Suppressor macrophage treated with lipopolysaccharide for 1 hour (primary cell): ENCODE measurements at places on chromosomes 5 and 9.

DNA sequence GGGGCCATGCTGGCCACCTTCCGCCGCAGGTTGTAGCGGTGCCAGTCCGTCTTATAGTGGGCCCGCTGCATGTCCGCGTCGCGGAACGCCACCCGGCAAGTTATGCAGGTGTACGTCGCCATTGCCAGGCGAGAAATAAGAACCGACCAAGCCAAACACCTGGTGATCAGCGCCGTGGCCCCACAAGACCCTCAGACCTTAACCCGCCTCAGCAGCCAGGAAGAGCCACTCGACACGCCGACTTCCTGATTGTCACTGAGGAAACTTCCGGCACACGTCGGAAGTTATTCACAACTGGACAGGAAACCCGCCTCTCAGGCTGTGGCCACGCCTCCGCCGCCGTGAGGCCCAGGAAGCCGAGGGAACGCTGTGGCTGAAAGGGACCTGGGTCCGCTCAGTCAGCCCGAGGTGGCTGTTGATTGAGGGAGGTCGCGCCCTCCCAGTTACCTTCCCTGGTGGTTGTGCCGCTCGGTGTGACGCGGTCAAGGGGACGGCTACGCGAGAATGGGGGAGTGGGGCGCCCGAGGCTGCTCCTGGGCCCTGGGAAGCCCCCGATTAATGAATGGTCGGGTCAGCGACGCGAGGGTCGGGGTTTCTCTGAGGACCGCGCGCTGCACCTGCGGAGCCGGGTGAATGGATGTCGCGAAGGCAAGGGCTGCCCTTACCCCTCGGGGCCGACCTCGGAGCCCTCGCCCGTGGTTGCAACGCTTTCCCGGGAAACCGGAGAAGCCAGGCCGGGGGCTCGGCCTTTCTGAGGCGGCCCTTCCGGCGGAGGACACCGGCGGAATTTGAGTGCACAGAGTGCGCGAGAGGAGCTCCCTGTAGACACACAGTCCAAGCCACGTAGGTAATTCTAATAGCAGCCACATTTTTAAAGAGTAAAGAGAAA, at the start of gene ZNF622:
ZNF622 (minus strand) TSS at position 257 of the 889 bp plus-strand sequence; CDS start at position 122, 135 bp downstream.
- peak; percentile 94 for DNase-seq

- no peak for DNase-seq
Measured at GRCh38 chr9:18857769-18858168, 175.2 kb downstream of the SAXO1 start.

DNA sequence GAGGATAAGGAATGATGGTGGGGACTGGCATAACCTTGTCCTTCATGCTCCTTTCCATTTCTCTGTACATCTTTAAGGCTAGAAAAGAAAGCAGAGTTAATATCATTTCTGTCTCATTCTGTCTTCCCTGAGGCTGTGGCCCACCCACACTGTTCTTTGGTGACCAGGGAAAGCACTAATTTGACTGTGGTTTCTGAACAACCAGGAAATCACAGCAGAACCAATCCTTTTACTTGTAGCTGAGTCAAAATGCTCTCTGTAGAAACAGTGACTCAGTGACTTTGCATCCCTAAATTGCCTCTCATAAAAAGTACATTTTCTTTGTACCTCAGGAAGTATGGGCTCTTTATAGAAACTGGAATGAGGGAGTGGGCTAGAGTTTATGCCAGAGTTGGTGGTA, 28.1 kb downstream of the IL33 start:
- DNase-seq, result no peak

GRCh38 chr5:150632305-150633160, 7.9 kb upstream of the SYNPO start:
- DNase-seq, result no peak

GRCh38 chr5:151892393-151892792, 32.3 kb downstream of the GLRA1 start:
- no peak for DNase-seq

- no peak for DNase-seq
Measured at GRCh38 chr5:9381464-9381863, 164.4 kb downstream of the SEMA5A start.

DNA sequence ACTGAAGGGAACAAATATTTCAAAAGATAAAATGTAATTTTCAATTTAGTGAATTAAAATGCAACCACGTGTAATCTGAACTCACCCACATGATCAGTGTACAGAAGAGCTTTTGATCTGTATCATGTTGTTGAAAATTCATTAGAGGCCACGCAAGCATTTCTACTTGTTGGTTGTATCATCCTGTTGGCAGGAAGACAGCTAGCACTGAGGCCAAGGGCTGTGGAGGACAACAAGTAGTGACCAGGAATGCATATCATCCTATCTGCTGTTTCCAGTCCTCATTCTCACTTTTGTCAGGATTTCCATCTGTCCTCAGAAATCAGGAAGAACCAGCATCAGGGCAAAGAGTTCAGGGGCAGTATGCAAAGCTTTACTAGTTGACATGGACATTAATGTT, 29.9 kb upstream of the CKS2 start:
- no peak for DNase-seq

DNA sequence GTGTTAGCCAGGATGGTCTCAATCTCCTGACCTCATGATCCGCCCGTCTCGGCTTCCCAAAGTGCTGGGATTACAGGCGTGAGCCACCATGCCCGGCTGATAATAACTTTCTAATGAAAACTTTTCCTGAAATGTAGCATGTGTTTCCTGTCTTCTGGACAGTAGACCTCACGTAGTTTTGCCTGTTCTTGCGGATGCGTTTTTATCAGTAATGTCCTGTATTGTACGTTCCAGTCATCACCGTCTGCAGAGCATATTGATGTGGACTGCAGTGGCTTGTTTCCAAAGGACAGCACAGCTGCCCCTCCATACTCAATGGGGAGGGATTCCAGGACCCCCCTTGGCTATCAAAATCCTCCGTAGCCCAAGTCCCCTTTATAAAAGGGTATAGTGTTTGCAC, 12.8 kb downstream of the EXOC3 start:
- no peak for DNase-seq

GRCh38 chr5:164301708-164302107, 796.3 kb downstream of the MAT2B start:
- DNase-seq, result no peak

DNA sequence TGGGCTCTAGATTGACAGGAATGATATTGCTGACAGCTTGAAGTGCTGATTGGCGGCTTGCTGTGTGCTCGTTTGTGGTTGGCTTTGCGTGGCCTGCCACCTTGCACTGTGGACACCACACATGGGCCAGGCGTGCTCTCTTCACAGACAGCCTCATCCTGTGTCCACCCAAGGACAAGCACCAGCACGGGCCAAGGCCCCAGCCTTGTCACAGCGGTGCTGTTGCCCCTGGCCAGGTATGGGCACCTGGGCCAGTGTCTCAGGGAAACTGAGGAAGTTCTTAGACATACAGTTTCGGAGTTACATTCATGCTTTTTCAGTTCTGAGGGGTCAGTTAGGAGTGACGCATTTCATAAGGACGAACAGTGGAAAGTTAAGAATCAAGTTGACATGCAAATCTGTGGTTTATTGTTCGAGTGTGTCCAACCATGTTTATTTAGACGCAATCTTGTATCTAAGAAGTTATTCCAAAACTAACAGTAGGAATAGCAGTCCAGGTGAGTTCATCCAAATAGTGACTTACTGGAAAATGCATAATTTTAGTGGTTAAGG, 125.9 kb downstream of the EHMT1 start:
- no peak for DNase-seq

GRCh38 chr9:12463641-12464040, 229.5 kb upstream of the TYRP1 start:
- DNase-seq, result no peak

DNA sequence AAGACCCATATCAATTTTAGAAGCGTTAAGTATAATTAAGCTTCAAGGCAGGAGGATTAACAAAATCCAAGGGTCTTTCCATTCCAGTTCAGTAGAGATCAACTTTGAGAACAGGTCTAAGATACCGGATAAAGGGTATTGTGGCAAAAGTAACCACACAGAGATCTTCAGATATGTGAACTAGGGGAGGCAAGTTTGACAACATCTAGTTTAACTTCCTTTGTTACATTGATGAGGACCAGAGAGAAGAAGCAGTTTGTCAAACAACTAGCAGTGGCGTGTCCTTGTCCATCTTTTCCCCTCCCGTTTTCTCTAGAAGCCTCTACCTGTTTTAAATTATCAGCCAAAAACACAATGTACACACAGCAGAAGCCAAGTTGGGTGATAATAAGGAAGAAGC, 8.6 kb downstream of the SLC36A2 start:
- DNase-seq, result no peak

GRCh38 chr5:57291894-57292293, 118.0 kb downstream of the GPBP1 start:
- no peak for DNase-seq

- DNase-seq, result no peak
Measured at GRCh38 chr9:133667759-133668450, 31.7 kb downstream of the DBH start.

GRCh38 chr9:93123561-93124283, 10.3 kb downstream of the NINJ1 start:
- DNase-seq, result no peak

GRCh38 chr5:138719811-138720210, 33.4 kb upstream of the CTNNA1 start:
- DNase-seq, result no peak

DNA sequence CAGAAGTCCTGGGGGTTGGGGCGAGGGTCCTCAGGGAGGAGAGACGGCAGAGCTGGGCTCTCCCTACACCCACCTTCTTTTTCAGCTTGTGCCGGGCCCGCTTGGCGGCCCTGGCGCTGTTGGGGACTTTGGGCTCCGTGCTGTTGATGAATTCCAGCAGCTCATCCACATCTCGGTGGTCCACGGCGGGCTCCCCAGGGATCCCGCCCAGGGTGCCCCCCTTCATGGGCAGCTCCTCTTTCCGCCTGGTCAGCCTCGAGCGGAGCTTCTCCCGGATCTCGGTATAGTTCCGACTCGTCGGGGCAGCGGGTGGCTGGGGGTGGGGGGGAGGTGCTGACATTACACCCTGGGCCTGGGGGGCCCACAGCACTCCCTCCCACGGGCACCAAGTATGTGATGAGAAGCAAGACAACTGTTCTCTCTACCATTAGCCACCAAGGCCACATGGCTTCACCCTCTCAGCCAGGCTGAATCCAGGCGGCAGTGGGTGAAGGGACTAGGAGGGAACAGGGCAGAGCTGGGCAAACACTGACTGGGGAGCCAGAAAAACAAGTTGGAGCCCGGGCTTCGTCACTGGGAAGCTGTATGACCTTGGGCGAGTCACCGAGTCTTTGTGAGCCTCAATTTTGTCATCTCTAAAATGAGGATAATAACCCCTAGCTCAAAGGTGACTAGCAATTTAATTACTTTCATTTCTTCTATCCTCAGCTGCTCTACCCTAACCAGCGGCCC, 14.6 kb upstream of the DDX41 start:
- DNase-seq, result no peak

- DNase-seq, result no peak
Measured at GRCh38 chr9:37758747-37759146, 5.1 kb downstream of the TRMT10B start.

GRCh38 chr5:163377982-163378381, 59.4 kb upstream of the CCNG1 start:
- no peak for DNase-seq
